GM23338 (cell line): ENCODE measurements at places on chromosomes 1 and 21.

DNA sequence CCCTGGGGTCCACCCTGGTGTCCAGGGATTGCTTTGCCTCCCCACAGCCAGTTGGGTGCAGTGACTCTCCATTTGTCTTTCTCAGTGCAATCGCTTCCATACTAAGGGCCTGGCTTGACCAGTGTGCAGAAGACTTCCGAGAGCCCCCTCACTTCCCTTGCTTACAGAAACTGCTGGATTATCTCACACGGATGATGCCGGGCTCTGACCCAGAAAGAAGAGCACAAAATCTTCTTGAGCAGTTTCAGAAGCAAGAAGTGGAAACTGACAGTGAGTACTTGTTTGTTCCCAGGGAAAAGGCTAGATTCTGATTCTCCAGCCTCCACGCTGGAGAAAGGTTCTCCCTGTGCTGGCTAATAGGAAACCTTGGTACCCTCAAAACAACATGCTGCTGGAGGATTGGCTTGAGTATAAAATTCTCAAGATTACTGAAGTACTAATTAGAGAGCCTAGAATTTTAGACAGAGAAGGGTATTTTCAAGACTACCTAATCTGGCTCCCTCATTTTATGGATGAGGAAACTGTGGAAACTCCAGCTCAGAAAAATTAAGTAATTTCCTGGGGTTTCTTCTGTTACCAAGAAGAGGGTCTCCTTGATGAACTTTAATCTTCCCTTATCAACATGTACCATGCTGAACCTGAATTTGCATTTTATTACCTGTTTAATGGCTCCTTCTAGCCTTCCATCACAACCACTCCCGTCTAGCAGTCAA, 75.8 kb downstream of the RGL1 start:
- no peak for DNase-seq

- no peak for DNase-seq
These were observed 558.4 kb downstream of the LMO4 start for GRCh38 chr1:87887100-87887499.

DNA sequence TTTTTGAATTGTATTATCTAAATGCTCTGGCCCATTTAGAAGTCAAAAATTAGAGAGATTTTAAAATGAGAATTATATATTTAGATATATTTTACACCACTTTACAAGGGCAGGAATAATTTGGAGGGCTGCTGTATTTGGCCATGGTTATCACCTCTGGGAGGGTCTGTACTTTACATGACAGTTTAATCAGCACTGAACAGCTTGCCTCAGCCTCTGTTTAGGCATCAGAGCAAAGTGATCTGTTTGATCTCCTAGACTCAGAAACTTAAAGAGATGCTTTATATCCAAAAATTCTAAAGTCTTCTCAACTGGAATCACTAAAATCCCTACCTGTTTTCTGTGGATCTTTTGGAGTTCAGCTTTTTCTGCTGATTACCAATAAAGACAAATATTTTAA, 5.4 kb upstream of the SPTA1 start:
- DNase-seq, result no peak

- no peak for DNase-seq
These were observed 140.7 kb downstream of the PAPPA2 start for GRCh38 chr1:176603696-176604095.

GRCh38 chr1:40872276-40872675, 10.1 kb upstream of the CITED4 start:
- no peak for DNase-seq

- DNase-seq, result no peak
These were observed 119.9 kb upstream of the LHX8 start for GRCh38 chr1:75014250-75014649.

DNA sequence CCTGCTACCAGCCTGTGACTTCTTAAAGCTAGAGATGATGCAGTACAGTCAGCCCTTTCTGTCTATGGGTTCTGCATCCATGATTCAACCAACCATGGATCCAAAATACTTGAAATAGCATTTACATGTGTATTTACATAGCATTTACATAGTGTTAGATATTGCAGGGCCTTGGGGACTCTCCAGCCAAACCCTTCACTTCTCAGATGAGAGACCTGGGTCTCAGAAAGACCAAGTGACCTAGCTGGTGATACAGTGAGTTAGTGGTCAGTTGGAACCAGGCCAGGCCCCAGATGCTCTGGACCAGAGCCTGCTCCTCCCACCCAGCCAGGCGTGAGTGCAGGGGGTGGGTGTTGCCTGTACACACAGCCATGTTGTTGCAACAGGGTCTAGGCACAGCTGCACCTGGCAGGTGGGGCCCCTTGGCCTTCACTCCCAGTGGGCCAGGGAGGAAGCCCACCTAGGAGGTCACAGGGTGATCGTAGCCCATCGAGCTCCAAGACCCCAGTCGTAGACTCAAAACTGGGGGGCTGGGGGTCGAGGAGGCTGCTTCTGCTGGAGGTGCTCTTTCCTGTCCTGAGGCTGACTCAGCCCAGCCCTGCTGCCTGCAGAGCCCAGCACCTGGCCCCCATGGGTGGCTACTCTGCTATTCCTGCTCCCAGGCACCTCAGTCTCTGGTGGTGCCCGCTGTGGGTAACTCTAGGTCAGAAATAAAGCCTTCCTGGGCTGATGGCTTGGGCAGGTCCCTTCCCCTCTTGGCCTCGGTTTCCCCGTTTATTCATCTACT, 7.7 kb downstream of the TMEM61 start:
- no peak for DNase-seq

DNA sequence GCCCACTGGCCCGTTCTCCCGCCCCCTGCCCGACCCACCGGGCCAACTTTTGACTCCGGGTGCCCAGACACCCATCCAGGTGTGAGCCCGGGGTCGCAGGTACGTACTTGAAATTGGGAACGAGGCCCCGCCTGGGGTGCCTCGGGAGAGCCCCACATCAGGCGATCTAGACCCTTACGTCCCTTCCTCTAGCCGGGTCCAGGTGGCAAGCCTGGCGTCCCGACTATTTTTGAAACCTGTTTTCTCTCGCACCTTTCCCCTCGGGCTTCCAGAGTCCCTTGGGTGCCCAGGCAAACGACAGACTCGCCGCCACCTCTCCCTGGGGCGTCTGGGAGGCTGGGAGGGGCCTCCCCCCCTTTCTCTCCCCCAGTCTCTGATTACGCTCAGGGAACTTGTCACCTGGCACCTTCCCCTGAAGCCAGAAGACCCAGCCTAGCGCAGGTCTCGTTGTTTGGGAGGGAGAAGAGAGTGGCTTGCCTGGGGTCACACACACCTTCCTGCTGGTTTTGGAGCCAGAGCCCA, 898 bp downstream of the LDLRAP1 start:
- no peak for DNase-seq

DNA sequence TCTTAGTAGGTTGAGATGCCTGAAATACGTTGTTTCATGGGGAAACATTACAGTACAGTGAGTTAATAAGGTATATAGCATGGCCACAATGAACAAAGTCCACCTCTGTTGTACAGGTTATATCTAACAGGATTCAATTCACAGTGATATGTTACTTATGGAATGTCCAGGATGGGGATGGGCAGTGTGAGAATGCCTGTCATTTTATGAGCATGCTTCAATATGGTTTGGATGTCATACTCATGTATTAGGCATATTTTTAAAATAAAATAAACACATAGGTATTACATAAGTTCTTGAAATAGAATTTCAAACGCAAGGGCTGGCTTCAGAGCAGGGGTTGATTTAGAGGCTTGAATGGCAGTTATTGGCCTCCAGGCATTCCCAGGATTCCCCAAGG, 6.1 kb upstream of the PHLDA3 start:
- no peak for DNase-seq

- DNase-seq, result no peak
These were observed 23.0 kb upstream of the CRP start for GRCh38 chr1:159737238-159737916.

GRCh38 chr1:151402764-151403163, 3.4 kb downstream of the PSMB4 start:
- DNase-seq, result no peak

DNA sequence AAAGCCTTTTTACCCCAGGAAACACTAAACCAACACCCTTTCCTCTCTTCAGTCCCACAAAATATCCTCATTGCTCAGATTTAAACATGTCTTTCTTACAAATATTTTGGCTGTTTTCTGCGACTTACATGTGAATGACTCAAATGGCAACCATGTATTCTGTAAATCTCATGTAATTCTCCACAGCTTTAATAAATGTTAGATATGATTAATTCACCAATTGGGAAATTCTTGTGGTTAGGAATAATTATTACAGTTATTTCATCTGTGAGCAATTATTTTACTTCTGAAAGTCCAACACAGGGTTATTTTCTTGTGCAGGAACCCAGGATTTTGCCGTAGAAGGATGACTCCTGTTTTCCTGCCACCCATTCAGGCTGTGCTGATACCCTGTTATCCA, 431.5 kb downstream of the LMO4 start:
- DNase-seq, result no peak

GRCh38 chr1:223714849-223715603, 2.7 kb downstream of the CAPN2 start:
- DNase-seq, result peak; percentile 62

DNA sequence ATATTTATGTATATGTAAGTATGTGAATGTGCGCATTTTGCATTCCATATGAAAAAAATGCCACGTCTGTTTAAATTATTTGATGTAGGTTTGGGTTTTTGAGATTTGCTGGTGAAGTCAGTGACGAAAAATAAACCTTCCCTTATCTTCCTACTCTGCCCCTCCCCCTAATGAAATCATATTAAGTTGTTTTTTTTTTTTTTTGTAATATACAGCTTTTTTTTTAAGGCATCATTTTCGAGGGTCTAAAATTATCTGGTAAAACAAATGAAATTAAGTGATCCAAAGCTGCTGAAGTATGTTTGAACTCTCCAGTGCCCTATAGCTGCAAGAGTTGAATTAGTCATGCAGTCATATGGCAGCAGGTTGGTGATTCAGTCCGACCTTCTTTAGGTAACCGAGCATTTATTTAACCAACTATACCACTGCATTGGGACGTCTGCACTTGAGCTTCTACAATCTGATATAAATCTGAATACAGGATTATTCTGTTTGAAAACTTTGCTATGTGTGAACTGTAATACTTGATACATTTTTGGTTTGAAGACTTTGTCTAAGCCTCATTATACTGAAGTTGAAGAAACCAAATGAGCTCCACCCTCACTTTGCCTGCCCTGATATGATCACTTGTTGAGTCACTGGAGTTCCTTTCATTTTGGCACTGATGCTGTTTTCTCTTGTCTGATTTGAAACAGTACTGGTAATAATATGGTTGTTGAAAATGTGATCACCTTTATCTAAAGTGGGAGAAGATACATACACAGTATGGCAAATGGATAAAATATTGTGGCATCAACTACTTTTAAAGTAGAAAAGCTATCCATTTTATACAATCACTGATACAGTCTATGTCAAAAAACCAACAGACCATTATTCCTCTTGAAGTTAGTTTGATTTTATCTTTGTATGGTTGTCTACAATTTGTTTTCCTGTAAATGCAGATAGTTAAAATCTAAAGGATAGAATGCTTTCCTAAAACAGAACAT, 11.7 kb downstream of the PDIK1L start:
- DNase-seq, result no peak

GRCh38 chr1:186865253-186865652, 36.5 kb downstream of the PLA2G4A start:
- no peak for DNase-seq

DNA sequence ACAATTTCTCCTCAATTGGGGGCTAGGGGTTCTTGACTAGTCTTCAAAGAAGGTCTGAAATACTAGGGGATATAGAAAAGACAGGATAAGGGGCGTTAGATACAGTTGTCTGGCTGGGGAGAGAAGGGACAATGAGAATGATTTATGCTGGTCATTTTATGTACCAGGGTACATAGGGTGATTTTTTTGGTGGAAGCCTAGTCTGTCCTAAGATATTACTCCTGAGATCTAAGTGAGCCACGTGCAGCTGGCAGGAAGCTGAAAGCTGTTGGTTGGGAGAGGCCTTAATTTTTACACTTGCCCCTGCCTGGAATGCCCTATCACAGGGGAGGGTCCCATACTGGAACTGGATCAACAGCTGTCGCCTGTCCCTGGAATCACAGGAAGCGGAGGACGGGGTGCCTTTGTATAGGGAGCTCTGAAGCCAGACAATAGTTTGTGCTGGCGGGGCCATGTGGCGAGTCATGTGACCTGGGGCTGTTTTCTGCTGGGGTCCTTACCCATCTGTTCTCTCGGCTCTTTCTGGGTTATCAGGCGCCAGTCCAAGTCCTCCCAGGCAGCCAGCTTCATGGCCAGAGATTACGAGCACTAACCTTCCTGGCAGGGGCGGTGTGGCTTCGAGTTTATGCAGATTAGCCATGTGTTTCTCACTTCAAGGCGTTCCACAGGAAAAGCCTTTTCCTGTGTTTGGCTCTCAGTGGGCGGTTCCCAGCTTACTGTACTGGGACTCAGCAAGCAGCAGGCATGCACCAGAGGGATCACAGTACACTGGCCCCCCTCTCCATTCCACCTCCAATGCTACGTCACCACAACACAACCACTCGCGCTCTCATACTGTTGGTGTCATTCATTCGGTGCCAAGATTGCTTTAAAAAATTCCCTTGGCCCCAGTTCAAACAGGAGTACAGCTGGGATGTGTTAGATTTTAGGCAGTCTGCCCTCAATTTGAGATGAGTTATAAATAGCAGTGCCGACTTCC, 27.5 kb downstream of the ARID1A start:
- peak; percentile 90 for DNase-seq

- no peak for DNase-seq
These were observed 326.4 kb downstream of the TGFB2 start for GRCh38 chr1:218671573-218671972.

GRCh38 chr1:228452194-228453021, 34.8 kb upstream of the RNF187 start:
- DNase-seq, result no peak

DNA sequence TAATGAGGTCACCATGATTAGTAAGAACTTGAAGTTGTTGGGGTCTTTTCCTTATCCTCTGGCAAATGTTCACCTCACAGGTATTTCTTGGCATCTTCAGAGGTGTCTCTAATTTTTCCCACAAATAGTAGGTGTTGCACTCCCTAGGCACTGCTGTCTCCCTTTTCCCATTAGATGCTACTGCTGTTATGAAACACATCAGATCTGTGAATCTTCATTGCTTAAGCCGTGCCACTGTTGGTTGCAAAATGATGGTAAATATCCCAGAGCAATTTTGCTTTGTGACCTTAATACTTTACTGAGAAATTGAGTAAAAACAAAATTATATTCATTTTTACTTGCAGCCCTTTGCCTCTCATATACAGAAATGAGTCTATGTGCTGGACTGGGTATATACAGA, 169.6 kb downstream of the KCNK2 start:
- DNase-seq, result no peak

DNA sequence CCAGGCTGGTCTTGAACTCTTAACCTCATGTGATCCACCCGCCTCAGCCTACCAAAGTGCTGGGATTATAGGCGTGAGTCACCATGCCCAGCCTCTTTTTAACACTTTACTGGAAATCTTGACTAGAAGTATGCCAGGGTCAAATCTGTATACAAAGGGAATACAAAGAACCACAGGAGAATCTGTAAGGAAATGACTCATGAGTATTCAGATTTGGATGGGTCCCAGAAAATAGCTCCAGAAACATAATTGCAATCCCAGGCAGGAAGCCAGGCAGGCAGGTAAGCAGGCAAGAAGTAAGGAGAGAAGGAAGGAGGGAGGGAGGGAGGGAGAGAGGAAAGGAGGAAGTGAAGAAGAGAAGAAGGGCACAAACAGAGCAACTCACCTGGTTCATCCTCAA, 22.8 kb upstream of the TIAM1 start:
- DNase-seq, result no peak
